Activated T-cell treated with anti-CD3 and anti-CD28 coated beads for 4 hours (primary cell): ENCODE measurements at places on chromosomes 12 and 14.

- no peak for DNase-seq
Observed at GRCh38 chr14:24343795-24344660, 4.2 kb upstream of the RIPK3 start.

GRCh38 chr14:104948736-104949031, 24.0 kb downstream of the PLD4 start:
- DNase-seq: no peak

- DNase-seq: no peak
Observed at GRCh38 chr12:93946542-93947150, 201.7 kb upstream of the PLXNC1 start.

DNA sequence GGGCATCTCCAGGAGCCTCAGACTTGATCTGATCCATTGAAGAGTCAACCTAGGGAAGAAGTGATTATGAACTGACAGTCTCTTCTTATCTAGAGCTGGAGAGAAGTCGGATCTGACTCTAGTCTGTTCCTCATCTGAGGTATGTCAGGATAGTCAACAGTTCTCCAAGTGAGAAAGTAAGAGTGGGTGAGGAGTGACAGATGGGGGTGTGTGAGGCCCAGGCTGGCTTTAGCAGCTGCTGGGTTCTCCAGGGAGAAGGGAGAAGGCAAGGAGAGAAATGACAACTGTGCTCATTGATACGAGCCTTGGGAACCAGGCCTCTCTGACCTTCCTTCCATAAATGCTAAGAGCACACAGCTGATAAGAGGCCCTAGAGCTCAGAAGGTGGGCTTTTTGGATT, 53.3 kb downstream of the IRAK3 start:
- DNase-seq: no peak

GRCh38 chr12:41380878-41381277, 192.8 kb downstream of the PDZRN4 start:
- no peak for DNase-seq
